Esophagus mucosa (tissue), 1 donor: ENCODE measurements at places on chromosomes 2 and 18. TPM values are rescaled to one million over a fixed set of nuclear protein-coding genes. Genes with fewer than 3 reads are reported as not detected.

PARD3B gene
- total RNA-seq, result 4.3 TPM

DNA sequence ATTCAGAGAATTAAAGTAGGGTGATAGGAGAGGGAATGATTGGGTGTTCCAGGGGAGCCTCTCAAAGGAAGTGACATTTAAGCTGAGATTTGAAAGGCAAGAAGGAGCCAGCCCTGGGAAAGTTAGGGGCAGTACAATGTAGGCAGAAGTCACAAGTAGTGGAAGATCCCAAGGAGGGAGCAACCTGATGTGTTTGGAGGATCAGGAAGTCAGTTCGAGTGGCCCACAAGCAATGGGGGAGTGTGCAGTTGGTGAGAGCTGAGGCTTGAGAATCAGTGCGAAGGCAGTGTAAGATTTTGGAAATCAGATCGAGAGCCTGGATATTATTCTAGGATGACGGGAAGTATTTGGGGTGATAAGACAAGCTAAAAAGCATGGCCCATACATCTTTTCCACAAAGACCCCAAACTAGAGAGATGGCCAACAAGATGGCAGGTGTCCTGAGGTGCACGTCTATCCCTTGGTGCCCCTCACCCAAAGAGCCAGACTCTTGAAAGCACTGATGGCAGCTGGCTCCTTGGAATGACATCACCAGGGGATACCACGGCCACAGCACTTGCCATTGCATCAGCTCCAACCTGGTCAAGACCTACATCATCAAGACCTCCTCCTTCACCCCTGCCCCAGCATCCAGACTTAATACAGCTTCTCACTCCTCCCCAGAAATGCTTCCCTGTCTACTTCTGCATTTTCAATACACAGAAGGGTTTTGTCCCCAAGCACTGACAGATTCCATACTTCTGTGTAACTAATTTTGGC is 127.3 kb downstream of the BCL2 start:
- no peak for ATAC-seq

DNA sequence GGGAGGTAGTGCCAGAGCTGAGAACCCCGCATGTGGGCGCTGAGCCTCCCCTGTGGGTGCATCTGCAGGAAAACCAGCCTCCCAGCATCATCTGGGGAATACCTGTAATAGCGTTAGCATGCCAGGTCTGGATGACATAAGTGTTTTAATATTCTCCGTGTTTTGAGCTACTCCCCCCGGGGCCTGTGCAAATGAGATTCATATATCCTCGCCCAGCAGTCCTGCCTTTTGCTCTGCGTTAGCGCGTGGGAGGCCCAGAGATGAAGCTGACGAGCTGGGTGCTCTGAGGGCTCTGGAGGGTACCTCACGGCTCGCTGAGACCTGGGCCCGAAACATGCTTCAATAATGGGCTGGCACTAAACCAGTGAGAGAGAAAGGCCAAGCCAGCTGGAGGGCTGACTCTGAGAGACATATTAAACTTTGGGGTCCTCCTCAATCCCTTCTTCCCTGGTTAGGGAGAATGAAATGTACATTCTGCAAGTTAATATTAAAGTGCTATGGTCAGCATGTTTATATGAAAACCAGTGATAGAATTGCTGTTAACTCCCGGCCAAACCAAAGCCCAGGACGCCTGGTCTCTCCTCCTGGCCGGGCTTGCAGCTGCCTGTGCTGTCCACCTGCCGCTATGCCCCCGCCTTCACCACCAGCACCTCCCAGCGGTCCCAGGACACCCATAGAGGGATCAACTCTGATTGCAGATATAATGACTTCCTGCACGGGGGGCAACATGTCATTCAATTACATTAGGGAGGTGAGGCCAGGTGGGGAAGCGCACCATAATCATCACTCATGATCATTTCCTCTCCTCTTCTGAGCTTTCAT is 77.0 kb downstream of the EDAR start:
- ATAC-seq, result no peak

- ATAC-seq, result no peak
Observed at GRCh38 chr2:9029721-9030120, 26.2 kb upstream of the MBOAT2 start.

- ATAC-seq, result no peak
Observed at GRCh38 chr2:205586626-205587025, 95.7 kb upstream of the NRP2 start.

DNA sequence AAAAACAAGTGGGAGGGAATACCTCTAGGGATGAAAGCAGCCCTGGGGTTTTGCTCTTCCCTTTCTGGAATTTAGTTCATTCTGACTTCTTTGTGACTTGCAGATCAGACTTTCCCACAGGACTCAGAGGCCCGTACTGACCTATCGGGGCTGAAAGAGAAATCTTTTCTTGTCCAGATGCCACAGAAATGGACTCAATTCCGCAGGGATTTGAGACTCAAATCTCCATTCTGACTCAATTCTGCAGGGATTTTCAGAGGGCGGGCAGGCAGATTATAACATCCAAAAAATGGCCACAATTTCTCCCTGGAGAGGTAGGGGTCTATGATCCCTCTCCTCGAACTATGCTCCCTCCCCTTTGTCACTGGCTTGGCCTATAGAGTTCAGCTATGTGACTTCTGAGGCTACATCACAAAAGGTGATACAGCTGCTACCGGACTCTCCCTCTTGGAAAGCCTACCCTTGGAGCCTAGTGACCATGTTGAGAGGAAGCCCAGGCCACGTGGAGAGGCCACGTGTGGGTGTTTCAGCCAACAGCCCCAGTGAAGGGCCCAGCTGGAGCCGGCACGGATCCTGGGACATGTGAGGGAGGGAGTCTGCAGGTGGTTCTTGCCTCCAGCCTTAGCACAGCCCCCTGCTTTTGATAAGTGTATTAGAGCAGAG is 4.8 kb upstream of the EFHD1 start:
- no peak for ATAC-seq
